Upper lobe of left lung (tissue), 6 donors: ENCODE measurements at places on chromosomes 4 and X. TPM values are rescaled to one million over a fixed set of nuclear protein-coding genes. Genes with fewer than 3 reads are reported as not detected.

Gene BRS3
- not detected for total RNA-seq

Gene HSD17B13
- 0.57 TPM for total RNA-seq

Gene MTMR8
- 4.2 TPM for total RNA-seq

Gene FMR1
- total RNA-seq: 36.5 TPM

Gene RBMX2
- 14.0 TPM for total RNA-seq

Gene VSIG4
- total RNA-seq: 318 TPM

Gene SMIM10L2A
- total RNA-seq: 0.98 TPM

DNA sequence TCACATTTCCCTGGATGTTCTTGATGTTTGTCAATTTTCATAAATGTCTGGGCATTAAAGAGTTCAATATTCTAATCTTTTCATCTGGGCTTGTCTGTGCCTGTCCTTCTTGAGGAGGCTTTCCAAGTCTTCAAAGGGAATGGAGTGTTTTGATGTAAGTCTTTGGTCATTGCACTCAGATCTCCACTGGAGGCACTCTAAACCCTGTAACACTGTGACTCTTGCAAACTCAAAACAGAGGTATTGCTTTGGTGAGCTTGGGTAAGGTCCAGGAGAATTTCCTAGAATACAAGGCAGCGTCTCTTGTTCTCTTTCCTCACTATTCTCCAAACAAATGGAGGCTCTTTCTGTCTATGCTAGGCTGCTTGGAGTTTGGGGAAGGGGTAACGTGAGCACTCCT is 1118.1 kb upstream of the PABPC4L start:
- H3K4me3 ChIP-seq: no peak overlapping the region
- no peaks in the 10 kb centered on the region for H3K36me3 ChIP-seq
- H3K27me3 ChIP-seq: no peaks in the 10 kb centered on the region
- DNase-seq: no peak
- no peak overlapping the region for H3K27ac ChIP-seq

DNA sequence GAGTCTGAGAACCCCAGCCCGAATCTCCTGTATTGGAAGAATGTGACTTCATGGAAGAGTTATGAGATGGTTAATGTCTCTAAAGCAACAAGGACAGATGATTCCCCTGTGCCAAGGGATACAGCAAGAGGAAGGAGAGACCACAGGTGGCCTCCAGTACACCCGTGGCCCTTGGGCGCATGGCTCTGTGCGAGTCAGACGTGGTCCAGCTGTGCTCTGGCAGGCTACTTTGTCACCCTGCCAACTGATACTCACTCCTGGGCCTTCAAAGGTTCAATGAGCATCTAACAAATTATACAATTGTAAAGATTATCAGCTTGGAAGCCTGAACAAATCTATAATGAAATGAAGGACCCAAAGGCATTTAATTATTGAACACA is 71.7 kb downstream of the NYX start:
- no peaks in the 10 kb centered on the region for H3K27me3 ChIP-seq
- H3K27ac ChIP-seq: no peak overlapping the region
- no peaks in the 10 kb centered on the region for H3K4me1 ChIP-seq
- no peaks in the 10 kb centered on the region for H3K36me3 ChIP-seq

DNA sequence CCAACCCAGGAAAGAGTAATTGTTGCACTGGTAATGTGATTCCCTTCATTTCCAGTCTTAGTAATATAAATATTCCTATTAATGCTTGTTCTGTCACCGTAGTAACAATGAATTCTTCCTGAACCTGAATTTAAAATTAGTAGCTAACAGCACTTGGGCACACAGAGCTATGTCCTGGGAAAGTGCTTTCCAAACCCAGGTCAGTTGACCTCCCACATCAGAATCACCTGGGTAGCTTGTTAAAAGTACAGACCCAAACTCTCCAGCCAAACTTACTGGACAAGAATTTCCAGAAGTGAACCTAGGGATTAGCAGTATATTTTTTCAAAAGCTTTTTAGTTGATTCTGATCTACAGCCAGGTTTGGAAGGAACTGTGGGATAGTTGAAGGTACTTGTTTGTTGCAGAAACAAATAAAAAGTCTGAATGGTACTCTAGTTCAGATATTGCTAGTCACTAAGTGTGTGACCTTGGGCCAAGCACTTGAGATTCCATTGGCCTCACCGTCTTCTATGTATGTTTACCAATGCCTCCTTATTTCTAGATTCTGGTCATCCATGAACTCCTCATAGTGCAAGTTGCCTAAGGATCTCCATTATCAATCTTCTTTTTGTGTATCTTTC is 192.9 kb upstream of the CNKSR2 start:
- no peak overlapping the region for H3K4me3 ChIP-seq
- H3K36me3 ChIP-seq: no peaks in the 10 kb centered on the region
- H3K4me1 ChIP-seq: no peaks in the 10 kb centered on the region
- no peak for DNase-seq
- H3K27ac ChIP-seq: no peak overlapping the region
- no peaks in the 10 kb centered on the region for H3K27me3 ChIP-seq

GRCh38 chrX:133897593-133898163 is 87.7 kb downstream of the GPC3 start:
- DNase-seq: no peak
- H3K27ac ChIP-seq: no peak overlapping the region
- no peak overlapping the region for H3K4me3 ChIP-seq
- no peaks in the 10 kb centered on the region for H3K4me1 ChIP-seq
- H3K36me3 ChIP-seq: no peaks in the 10 kb centered on the region

GRCh38 chr4:21765810-21766407 is 182.7 kb downstream of the KCNIP4 start:
- no peak overlapping the region for H3K27ac ChIP-seq
- H3K4me1 ChIP-seq: peaks cover 3% of the 10 kb centered on the region
- no peaks in the 10 kb centered on the region for H3K36me3 ChIP-seq
- no peaks in the 10 kb centered on the region for H3K27me3 ChIP-seq
- no peak for DNase-seq

DNA sequence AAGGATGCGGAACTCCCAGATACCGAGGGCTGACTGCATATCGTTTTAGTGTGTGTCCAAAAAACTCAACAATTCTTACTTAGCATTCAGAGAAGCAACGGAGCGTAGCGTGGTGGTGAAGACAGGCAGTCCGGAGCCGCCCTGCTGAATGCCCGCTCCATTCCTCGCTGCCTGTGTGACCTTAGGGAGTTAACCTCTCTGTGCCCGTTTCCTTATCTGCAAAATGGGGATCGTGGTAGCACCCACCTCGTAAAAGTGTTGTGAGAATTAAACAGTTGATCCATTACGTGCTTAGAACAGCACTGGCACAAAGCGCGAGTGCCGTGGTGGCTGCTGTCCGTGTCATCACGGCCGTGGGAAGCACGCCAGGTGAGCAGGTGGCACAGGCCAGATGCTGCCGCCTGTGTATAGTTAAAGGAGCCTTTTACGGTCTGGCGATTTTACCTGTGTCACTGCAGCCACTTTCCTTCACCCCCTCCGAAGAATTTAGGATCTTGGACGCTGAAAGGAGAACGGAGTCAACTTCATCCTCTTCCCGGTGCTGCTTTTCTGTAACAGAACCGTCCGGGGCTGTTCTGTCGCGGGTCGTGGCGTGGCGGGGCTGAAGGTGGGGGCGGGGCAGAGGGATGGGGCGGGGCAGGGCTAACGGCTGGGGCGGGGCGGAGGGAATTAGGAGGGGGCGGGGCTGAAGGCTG is 885 bp downstream of the CCDC110 start:
- no peaks in the 10 kb centered on the region for H3K36me3 ChIP-seq
- peaks cover 17% of the 10 kb centered on the region for H3K4me1 ChIP-seq
- H3K27me3 ChIP-seq: no peaks in the 10 kb centered on the region
- peak overlapping the region; percentile 89 for H3K4me3 ChIP-seq

GRCh38 chr4:56607926-56608325 is 73.2 kb downstream of the HOPX start:
- H3K27me3 ChIP-seq: no peaks in the 10 kb centered on the region
- H3K4me1 ChIP-seq: no peaks in the 10 kb centered on the region
- H3K36me3 ChIP-seq: no peaks in the 10 kb centered on the region
- no peak overlapping the region for H3K27ac ChIP-seq
- no peak overlapping the region for H3K4me3 ChIP-seq
- no peak for DNase-seq

DNA sequence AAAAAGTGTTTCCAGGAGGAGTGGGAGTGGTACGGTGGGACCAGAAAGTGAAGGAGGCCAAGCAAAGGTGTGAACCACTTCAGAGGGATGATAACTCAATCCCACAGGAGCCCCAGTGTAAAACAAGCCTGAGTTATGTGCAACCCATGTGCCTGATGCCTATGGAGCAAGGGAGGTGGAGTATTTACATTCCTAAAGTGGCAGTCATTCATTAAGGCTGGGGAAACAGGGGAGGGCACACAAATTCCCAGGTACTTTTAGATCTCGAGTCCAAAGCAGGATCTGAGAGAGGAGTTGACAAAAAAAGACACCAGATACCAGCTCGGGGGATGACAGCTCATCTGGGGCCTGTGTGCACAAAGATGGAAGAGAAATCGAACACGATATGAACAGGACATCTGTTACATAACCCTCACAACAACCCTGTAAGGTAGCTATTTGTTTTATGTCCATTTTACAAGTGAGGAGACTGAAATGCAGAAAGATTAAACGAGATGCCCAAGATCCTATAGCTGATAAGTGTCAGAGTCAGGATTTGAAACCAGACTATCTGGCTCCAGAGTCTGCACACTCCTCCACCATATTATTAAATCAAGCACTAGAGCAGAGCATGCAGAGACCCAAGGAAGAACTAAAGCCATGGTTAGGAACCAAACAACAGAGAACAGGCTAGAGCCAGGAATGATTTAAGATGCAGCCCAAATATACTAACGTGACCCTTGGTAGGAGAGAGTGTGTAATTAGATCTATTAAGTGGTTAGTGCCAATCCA is 91.9 kb upstream of the MAPK10 start:
- no peak overlapping the region for H3K27ac ChIP-seq
- no peaks in the 10 kb centered on the region for H3K27me3 ChIP-seq
- no peaks in the 10 kb centered on the region for H3K4me1 ChIP-seq
- DNase-seq: no peak
- peak overlapping the region; percentile 15 for H3K4me3 ChIP-seq

DNA sequence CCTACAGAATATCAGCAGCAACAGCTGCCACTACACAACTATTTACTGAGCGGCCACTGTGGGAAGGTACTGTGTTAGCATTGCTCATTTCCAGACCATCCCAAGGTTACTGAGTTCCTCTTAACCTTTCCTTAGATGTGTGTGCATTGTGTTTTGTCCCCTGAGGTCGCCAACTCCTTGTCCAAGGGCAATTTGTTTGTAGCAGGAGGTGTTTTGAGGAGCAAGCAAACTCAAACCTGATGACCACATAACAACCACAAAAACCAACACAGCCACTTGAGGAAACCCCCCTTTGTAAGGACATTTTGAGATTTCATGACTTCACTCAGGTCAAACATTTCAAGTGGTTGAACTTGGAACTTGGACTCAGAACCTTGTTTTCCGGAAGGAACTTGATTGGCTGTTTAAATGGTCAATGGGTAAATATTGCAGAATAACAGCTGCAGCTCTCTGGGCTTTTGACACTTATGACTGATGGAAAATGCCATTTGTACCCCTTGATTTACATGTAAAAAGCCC is 122.3 kb downstream of the MID1IP1 start:
- no peak for DNase-seq
- H3K27ac ChIP-seq: no peak overlapping the region
- no peaks in the 10 kb centered on the region for H3K36me3 ChIP-seq
- no peak overlapping the region for H3K4me3 ChIP-seq

DNA sequence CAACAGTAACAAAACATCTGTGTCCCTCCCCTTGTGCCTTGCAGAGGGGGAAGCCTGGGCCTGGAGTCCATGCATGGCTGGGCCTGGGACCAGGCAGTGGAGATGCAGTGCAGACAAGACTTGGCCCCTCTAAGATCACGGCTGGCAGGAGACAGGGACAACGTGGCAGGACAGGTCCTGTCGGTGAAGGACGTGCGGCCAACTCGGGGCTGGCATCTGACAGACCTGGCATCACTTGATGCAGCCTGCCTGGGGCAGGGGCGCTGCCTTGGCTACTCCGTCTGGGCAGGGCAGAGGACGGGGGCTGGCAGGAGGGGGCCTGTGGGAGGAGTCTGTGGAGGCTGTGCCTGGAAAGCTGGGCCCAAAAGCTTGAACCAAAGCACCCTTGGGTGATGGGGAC is 112.1 kb downstream of the CPZ start:
- H3K27me3 ChIP-seq: no peaks in the 10 kb centered on the region
- H3K4me1 ChIP-seq: no peaks in the 10 kb centered on the region
- H3K36me3 ChIP-seq: no peaks in the 10 kb centered on the region
- peak; percentile 8 for DNase-seq

GRCh38 chrX:101397779-101398178 is 7.0 kb downstream of the RPL36A start:
- H3K27ac ChIP-seq: no peak overlapping the region
- no peaks in the 10 kb centered on the region for H3K27me3 ChIP-seq
- peaks cover 5% of the 10 kb centered on the region for H3K36me3 ChIP-seq
- no peaks in the 10 kb centered on the region for H3K4me1 ChIP-seq
- no peak overlapping the region for H3K4me3 ChIP-seq

DNA sequence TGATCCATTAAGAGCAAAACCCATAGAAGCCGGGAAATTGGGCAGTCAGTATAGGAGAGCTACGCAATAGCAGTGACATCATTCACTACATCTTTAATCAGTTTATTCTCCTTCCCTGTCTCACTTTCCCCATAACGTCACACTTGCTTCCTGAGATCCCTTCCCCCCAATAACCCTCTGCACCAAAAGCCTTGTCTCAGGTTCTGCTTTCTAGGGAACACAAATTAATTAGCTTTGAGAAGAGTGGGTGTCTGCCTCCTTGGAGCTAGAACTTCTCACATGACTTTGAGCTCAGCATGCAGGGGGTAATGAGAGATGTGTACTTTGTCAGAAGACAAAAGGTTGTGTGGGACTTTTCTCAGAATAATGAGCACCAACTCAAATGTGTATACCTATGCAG is 128.3 kb upstream of the MAOA start:
- no peaks in the 10 kb centered on the region for H3K27me3 ChIP-seq
- H3K36me3 ChIP-seq: no peaks in the 10 kb centered on the region

GRCh38 chr4:168830777-168831512 is 179.1 kb downstream of the CBR4 start:
- H3K36me3 ChIP-seq: no peaks in the 10 kb centered on the region
- H3K4me1 ChIP-seq: peaks cover 19% of the 10 kb centered on the region
- H3K27ac ChIP-seq: no peak overlapping the region
- DNase-seq: no peak

- no peaks in the 10 kb centered on the region for H3K36me3 ChIP-seq
- H3K27ac ChIP-seq: no peak overlapping the region
- no peak for DNase-seq
- H3K4me1 ChIP-seq: no peaks in the 10 kb centered on the region
- H3K4me3 ChIP-seq: no peak overlapping the region
- no peaks in the 10 kb centered on the region for H3K27me3 ChIP-seq
Measured at GRCh38 chr4:83552083-83552482, 16.2 kb downstream of the GPAT3 start.
